ENCODE measurements at places on chromosomes 2 and 18.

- no peak for DNase-seq
Observed at GRCh38 chr2:219220652-219221402, 2.1 kb upstream of the ABCB6 start.

DNA sequence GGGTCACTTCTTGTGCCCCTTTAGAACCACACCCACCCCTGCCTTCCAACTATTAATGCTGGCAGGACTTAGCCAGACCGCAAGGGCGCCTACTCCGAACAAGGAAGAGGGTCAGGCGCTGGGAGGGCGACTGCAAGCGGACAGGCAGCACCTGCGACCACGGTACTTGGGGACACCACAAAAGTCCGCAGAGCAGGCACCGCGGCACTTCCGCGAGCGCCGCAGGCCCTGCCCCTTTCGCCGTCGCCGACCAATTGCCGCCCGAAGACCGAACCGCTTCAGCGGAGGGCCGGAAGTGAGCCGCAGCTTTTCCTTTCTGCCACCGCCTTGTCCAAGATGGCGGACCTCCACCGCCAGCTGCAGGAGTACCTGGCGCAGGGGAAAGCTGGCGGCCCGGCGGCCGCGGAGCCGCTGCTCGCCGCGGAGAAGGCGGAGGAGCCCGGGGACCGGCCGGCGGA lies at the start of gene SFT2D3:
TSS of gene SFT2D3 (plus strand) at position 305 of the 458 bp plus-strand sequence. CDS start at position 337, 32 bp downstream.
- peak; percentile 46 for DNase-seq

GRCh38 chr18:28510210-28510609 lies 333.3 kb upstream of the CDH2 start:
- no peak for DNase-seq

DNA sequence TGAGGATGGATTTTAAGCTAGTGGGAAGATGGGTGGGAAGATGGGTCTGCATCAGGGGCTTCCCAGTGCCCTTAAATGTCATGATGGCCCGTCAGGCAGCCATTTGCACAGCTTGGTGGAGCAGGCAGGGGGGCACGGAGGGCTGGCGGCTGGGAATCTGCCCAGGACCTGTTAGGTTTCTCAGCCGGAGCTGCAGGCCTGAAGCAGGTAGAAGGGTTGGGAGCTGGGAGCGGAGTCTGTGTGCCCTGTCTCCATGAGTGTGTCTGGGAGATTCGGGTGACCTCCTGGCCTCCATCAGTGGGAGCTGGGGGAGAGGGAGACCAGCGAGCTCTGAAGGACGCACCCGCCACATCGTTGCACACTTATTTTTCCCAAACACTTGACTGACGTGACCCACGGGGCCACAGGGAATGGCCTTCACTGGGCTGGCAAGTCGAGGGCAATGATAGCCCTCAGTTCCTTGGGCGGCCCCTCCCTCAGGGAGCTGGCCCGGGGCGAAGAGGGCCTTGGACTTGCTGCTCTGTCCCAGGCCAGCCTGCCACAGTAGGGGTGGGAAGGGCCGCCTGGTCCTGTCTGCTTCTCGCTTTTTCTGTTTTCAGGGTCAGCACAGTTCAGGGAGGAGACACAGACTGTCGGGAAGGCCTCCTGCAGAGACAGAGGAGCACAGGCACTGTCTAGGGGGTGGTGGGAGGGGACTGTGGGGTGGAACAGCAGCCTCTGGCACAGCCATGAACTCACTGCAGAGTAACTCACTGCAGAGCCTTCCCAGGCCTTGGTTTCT lies 236.8 kb downstream of the ZBTB7C start:
- DNase-seq, result no peak

DNA sequence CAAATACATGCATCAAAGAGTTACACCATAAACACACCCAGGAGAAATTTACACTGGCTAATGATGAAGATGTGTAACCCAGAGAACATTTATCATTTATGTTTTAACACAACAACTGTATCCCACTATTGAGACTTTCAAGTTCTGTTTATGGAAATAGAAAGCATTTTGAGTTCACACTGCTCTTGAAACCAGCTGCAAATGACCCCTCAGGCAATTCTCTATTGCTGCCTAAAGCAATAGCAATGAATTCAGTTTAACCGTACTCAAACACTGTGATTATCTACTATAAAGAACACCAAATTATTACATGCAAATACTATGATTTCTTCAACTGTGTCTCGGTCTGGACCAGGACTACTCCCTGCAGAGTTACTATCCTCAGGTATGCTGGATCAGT lies 452.7 kb upstream of the NRXN1 start:
- DNase-seq, result no peak

DNA sequence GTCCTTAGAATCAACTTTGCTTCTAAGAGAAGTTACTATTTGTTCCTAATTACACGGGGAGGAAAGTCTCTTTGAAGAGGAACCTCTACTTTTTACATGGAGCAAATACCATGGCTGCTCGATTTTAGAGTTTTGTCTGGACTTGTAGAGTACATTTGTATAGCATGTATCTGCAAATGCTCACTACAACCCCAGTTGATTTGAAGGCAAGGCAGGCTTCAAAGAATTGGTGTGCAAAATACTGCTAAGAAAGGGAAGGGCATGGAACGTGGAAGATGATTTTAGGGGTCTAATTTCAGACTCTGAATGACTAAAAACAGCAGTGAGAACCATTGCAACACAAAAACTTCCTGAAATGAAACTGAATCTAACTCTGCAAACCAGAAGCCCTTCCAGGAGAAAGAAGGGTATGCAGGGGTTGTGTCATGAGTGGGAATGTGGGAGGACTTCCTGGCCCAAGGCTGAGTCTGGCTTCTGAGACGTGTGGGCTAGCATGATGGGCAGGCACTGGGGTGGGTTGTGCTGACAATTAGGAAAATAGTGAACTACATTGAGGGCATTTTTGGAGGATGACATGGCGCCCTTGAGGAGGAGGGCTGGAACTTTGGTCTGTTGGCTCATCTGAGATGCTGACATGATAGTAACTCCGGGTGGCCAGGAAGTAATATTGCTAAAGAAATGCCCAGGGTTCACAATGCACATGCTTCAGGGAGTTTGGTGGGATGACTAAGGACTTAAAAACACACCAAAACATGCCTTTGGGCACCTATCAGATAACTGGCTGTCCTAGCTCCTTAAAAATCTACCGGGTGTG lies 18.9 kb upstream of the IL1R2 start:
- DNase-seq, result no peak

DNA sequence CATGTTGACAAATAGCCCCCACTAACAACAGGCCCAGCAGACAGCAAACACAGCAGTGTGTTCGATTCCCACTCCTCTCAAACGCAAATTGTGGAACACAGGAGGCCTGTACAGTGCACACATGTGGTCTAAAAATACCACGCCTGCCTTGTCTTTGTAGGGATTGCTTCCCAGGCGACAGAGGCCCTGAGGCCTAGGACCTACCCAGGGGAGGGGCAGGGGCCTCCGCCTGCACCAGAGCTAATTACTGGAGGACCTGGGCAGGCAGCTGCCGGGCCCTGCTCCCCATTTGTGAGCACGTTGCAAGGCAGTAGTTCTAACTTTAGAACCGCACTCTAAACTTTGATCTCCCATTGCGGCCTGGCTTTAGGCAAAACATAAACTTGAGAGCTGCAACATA lies 316.0 kb downstream of the TXNL1 start:
- no peak for DNase-seq

DNA sequence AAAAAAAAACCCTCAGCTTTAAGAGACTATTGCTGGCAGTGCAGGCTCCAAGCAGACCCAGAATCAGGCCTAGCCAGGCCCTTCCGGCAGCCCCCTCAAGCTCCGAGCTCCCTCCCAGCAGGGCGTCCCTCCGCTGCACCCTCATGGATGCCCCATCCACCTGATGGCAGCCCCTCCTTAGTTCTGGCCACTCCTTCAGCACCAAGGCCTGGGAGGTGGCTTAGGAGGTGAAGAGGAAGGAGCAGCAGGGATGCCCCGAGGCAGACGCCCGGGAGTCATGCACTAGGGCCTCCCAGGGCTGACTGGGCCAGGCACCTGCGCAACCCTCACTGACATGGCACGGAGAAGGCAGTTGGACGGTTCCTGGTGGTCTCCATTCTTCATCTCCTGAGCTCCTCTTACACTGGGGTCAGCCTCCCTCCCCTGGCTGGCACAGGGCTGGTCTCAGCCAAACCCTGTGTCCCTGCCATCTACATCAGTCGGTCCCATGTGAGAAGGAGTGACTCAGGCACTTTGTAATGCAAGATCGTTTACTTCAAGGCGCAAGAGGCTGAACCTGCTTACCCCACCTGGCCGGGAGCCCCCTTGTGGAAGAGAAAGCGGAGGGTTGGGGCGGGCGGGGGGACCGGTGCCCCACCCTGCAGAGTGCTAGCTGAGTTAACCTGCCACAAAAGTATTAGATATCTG lies 53.5 kb upstream of the ID2 start:
- DNase-seq, result no peak

DNA sequence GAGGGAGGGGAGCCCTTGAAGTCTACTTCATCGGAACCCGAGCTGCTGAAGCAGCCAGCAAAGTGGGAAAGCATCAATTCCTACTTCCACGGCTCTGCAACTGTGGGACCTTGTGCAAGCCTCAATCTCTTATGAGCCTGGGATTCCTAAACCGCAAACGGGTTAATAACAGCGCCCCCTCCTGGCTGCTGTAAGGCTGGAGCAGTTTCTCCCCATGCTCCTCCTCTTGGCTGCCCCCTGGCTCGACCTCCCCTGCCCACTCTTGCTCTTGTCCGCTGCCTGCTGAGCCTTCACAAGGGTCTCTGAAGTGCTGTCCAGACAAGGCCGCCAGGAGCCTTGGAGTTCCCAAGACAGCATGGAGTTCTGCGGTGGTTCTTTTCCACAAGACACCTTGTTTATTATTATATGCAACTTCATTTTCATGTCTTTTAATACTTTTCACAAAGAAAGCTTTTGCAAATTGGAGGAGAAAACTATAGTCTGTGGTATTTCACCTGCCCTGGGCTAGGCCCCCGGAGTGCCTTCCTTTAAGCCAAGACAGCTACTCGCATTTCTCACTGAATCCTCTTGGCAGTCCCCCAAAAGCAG lies 157.2 kb downstream of the DDX1 start:
- no peak for DNase-seq

DNA sequence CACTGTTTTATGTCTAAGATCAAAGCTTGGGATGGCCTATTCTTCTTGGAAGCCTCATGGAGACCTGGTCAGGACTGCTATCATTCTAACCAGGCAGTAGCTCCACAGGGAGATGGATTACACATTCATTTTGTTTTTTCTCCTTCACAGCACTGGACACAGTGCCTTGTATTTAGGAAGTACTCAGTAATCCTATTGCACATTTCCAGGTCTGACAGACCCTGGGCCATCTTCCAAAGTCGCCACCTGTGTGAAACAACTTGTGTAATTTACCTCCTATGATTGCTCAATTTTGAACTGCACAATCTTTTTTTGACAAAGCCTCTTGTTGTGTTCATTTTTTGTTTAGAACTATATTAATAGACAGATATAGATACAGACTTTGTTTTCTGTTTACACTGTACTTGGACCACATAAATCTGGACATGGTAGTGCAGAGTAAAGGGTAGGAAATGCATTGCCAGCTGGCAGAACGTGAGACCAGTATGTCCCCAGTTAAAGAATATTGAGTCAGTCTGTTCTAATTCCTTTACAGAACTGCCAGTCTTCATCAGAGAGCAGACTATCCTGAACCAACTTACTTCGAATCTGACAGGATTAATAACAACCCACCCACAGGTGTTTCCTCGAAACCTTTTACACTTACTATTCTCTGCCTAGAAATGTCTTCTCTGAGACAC lies 277.8 kb upstream of the CYRIA start:
- DNase-seq, result no peak

DNA sequence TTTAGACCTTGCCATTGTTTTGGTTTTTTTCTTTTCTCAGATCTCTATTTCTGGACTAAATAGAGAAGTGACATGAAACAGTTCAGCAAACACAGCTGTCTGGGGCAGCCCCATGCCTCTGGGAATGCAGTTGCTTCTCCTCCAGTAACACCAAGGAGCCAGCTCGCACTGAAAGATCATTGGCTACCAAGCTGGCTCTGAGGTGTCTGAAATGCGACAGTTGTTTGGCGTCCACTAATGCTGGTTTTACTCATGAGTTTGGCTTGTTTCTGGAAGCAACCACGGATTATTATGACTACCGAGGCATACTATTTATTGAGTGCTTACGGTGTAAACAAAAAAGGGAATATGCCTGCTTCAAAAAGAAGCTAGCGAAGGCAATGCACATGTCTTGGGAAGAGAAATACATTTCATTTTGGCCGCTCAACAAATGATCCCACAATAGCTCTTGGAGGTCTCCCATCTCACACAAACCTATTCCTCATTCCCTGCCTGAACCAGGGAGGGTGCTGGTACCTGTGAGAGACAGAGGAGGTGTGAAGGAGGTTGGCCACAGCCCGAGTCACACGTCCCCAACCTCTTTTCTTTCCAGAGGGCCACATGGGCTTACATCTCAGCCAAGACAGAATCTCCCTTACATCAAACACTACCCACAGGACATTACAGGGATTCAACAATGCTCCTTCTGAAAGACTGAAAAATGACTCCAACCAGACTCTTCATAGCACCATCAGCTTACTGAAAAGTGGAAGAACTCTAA lies 37.5 kb upstream of the NEB start:
- no peak for DNase-seq

GRCh38 chr2:140496714-140497113 lies 1634.1 kb downstream of the LRP1B start:
- no peak for DNase-seq

GRCh38 chr2:54709336-54709809 lies 14.1 kb upstream of the EML6 start:
- DNase-seq, result no peak

GRCh38 chr2:157509744-157510143 lies 65.9 kb upstream of the CYTIP start:
- no peak for DNase-seq
